ENCODE measurements at places on chromosomes 6 and 20.

DNA sequence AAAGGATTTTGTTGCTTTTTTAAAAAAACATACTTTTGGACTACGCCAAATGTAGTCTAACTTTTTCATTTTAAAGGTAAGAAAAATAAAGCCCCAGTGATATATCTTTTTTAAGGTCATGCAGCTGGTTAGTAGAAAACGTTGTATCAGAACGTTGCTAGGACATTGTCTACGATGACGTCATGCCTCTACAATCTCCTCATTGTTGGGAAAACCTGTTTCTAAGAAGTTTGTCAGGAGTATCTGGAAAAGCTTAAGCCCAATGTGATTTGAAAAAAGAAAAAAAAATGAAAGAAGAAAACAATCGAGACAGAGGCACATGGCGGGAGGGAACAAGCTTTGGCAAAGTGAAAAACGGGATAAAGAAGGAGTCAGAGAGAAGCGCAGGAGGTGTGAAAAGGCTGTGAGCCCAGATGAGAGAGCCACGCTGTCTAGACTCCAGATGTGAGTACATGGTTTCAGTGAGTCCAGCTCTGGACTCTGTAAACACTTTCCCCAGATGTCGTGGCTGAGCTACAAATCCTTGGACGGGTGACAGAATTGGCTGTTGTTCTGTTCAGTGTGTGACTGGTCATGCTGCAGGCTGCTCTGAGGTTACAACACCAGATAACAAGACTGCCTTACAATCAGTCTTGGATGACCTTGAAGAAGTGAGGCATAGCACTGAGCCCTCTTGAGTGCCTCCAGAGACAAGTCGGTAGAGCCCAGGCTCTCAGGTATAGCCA, 656.7 kb upstream of the ID4 start:
- DNase-seq = no peak

- DNase-seq = no peak
Measured at GRCh38 chr20:16352321-16352720, 220.9 kb downstream of the KIF16B start.

DNA sequence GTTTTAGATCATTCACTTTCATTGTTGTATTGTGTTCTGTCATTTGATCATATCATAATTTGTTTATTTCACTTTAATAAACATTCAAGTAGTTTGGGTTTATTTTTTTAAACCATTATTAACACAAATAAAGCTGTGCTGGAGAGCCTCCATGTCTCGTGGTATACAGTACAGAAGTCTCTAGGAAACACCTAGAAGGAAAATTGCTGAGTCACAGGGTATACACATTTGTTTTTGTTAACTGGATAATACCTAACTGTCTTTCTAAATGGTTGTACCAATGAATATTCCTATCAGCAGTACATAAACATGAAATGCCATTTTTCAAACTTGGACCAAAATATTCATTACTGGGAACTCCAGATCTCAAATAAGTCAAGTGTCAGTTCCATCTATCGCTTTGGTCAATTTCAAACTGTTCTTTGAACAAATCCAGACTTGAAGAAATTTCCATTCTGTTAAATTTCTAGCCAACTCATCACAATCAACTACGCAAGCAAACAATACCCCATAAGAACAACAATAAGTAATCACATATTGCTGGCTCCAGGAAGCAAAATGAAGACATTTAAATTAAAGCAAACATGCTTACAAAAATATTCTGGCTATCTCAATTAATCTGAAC, 138.1 kb downstream of the ATXN1 start:
- DNase-seq = no peak

GRCh38 chr6:62367601-62368000, 81.6 kb upstream of the KHDRBS2 start:
- no peak for DNase-seq

GRCh38 chr20:31664696-31665354, 27.1 kb downstream of the COX4I2 start:
- no peak for DNase-seq

DNA sequence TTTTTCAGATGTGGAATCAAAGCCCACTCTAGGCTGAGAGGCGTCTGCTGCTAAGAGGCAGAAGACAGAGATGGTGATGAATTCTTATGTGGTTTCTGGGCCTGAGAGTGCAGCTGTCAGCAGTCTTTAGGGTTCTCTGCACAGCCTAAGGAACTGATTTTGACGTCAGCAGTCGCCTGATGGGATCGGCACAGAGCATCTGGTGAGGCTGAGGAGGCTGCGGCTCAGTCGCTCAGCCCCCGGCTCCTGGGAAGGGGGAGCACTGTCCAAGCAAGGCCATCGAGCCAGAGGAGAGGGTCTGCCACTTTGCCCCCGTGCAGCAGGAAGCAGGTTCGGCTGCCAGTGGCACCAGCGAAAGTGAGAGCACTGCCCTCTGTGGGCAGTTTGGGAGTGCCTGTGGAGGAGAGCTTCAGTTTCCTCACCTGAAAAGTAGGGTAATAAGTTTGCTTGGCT, 92.5 kb downstream of the TCP11 start:
- DNase-seq = no peak

DNA sequence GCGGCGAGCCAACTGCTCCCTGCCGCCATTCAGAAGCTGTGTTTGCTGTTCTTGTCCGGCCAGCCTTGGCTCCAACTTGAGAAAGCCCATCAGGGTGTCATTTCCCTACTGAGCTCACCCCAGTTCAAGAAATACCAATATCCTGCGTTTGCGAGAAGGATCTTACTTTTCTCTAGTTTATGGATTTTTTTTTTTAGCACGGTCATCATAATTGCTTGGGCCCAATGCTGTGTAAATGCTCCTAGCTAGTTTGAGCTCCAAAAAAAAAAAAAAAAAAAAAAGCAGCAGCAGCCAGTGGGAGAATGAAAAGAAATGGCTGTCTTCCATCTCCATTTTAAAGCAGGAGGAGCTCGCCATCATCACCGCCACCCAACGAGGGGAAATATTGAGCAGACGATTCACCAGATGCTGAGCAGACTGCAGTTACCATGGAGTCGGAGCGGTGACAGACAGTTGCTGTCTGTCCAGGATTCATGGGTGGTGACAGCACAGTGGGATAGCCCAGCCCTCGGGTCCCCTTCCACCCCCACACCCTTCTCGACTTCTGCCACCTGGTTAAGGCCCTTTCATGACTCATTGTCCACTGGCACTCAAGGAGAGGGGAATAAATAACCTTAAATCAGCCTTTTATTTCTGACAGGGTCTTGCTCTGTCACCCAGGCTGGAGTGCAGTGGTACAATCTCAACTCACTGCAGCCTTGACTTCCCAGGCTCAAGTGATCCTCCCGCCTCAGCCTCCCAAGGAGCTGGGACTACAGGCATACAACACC, 132.4 kb upstream of the SNX9 start:
- DNase-seq = no peak

DNA sequence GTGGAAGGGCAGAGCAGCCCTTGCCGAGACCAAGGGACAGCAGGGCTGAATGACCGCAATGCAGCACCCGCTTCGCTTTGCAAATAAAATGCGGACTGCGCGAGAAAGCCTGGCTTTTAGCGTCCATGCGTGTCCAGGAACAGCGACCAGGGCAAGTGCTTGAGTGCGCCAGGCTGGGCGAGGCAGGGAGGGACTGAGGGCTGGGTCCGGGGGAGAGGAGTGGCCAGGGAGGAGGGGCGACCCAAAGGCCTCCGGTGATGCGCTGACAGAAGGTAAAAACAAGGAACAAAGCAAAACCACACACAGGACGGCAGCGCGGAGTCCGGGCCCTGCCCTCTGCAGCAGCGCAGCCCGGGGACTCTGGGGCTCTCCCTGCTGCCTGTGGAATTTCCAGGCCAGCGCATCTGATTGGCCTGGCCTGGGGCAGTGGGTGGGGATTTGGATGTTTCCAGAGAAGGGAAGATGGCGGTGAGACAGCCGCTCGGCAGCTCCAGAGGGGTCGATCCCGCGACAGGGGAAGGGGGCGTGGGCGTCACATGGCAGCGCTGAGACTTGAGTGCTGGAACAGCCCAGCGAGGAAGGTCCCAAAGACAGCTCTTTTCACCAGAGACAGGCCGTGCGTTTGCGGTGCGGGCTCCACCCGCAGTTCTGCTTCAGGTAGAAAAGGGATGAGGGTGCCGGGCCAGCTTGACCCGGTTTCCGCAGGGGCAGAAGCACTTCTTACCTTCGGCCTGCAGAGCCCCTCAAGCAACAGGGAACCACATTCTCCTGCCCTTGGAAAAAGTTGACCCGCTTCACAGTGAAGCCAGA, 51.8 kb downstream of the SSR1 start:
- no peak for DNase-seq

DNA sequence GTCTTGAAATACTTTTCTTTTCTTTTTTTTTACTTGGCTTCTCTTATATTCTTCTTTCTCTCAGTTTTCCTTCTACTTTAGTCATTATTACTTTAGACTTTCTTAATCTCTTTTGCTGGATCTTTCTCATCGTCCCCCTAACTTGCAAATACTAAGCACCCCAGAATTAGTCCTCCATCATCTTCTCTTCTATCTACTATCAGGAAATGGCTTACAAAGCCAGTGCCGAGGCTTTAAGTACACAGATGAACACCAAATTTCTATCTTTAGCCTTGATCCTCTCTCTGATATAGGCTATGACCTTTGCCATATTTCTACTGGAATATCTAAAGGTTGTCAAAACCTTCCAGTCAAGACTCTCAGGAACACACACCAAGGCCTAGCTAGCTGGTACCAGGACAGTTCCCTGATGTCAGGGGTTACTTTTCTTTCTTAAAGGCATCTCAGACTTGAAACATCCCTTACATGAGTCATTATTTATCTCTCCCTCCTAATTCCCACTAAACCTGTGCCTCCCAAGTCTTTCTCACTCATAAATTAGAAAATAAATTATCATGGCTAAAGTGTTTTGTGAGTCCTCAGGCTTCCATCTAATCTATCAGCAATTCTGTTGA, 278.6 kb upstream of the TCF21 start:
- DNase-seq = no peak

Data from activated T-helper 9 cell treated with anti-CD3 and anti-CD28 coated beads, Interleukin-2, amount 50 U/mL, for 16 hours (primary cell).